Stimulated activated CD8-positive, alpha-beta memory T cell treated with anti-CD3 and anti-CD28 coated beads, Interleukin-15, amount 100 ng/mL, for 24 hours (primary cell): ENCODE measurements at places on chromosomes 4 and X.

DNA sequence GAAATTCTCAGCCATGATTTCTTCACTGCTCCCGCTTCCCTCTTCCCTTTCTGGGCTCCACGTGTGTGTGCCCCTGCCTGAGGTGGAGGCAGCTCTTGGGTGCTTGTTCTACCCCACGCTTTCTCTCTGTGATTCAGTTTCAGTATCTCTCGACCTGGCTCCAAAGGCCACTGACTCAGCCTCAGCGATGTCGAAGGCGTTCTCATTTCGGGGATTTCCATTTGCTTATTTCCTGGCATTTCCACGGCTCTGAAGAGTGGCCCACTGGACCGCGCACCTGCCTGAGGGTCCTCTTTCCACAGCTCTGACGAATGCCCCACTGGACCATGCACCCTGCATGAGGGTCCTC is 52.4 kb downstream of the GAK start:
- no peak for DNase-seq

GRCh38 chr4:104494822-104495559 is at the start of gene CXXC4:
TSS of gene CXXC4 (minus strand) at chr4:104494894. CDS start at chr4:104491802, 3,092 bp downstream.
- no peak for DNase-seq

DNA sequence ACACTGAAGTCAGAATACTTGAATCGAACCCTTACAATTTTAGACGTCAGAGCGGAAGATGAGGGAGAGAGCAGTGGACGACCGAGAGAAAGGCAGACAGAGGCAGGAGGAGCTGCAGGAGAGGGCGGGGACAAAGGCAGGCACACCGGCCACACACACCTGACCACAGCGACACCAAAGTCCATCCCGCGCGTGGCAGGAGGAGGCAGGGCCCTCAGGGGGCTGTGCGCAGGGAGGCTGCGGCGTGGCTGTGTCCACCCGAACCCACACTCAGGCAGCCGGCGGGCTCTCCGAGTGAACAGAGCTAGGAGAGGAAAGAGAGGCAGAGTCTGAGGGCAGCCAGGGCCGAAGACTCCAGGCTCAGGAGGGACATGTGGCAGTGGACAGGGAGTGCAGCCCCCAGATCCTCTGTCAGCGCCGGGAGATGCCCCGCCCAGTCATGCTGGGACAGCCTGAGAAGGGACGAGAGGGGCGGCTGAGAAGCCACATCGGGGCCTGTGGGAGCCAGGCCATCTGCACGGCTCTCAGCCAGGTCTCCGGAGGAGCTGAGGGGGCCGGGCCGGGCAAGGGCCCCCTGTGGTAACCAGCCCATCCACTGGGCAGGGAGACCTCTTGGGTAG is 20.1 kb downstream of the GAK start:
- no peak for DNase-seq

GRCh38 chr4:8656185-8656517 is 63.6 kb downstream of the CPZ start:
- no peak for DNase-seq

DNA sequence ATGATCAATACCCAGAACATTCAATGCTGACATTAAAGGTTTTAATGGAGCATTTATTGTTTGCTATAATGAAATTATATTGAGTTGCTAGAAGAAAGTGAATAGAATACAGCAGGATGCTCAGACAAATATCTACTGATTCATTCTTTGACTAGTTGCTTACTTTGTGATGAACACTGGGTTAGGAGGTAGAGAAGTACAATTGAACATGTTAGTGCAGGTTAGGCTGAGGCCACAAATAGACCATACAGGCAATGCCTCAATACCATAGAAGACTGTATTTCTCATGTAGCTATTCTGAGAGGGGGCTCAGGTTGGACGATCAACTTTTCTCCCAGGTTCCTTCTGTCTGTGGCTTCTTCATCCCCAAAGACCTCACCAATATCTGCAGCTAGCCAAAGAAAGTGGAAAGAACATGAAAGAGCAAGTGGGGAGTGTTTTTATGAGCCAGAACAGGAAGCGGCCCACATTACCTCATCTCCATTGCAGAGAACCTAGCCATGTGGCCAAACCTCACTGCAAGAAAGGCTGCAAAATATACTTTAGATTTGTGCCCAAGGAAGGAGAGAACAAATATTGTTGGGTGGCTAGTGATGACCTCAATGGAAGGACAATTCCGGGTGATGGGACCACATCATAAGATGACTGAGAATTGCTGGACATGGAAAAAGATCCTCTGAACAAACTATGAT is 180.3 kb upstream of the GATB start:
- DNase-seq: no peak

GRCh38 chr4:85898231-85898630 is 423.3 kb downstream of the ARHGAP24 start:
- DNase-seq: no peak

GRCh38 chr4:64368741-64369140 is 40.5 kb downstream of the TECRL start:
- no peak for DNase-seq

GRCh38 chrX:37912304-37912703 is 64.9 kb upstream of the DYNLT3 start:
- no peak for DNase-seq

- no peak for DNase-seq
Measured at GRCh38 chr4:78250500-78250899, 193.4 kb downstream of the FRAS1 start.

DNA sequence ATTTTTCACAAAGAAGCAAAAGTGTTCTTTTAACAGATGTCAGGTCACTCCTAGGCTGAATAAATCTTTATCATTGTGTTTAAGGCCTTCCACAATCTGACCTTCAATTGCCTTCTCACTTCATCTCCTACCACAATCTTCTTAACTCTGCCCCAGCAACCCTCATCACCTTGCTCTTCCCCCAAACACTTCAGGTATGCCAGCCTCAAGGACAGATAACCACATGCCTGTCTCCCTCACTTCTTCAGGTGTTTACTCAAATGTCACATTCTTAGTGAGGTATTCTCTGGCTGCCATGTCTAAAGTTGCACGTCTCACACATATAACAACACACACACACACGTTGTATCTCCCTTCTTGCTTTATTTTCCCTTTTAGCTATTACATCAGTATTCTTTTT is 146.5 kb downstream of the ANKRD50 start:
- DNase-seq: no peak

GRCh38 chrX:150159537-150159936 is 203.6 kb upstream of the MAMLD1 start:
- DNase-seq: no peak

GRCh38 chr4:109945056-109945455 is 32.4 kb downstream of the EGF start:
- DNase-seq: no peak

GRCh38 chr4:88573995-88574394 is 18.3 kb upstream of the HERC3 start:
- DNase-seq: no peak
